Stimulated activated CD4-positive, alpha-beta T cell treated with anti-CD3 and anti-CD28 coated beads, Interleukin-12 subunit alpha, Interleukin-12 subunit beta, amount 100 ng/mL, for 24 hours (primary cell): ENCODE measurements at places on chromosomes 12 and 14.

DNA sequence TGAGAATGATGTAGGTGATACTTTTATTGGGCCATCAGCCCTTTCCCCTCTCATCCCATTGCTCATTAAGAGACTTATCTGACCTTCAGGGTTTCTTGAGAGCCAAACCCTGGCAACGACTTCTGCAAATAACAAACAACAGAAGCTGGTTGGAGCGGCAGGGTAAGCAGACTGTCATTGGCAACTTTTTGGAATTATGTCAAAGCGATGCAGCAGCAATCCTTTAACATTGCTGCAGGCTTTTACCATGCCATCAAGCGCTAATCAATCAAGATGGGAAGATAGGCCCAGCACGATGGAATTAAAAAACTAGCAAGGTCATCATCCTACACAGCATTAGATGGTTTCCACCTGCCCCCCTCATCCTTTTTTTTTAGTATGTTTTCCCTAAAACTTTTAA, 406.1 kb upstream of the PDE3A start:
- no peak for DNase-seq

GRCh38 chr12:64826234-64826633, 1.8 kb downstream of the TBC1D30 start:
- no peak for DNase-seq

DNA sequence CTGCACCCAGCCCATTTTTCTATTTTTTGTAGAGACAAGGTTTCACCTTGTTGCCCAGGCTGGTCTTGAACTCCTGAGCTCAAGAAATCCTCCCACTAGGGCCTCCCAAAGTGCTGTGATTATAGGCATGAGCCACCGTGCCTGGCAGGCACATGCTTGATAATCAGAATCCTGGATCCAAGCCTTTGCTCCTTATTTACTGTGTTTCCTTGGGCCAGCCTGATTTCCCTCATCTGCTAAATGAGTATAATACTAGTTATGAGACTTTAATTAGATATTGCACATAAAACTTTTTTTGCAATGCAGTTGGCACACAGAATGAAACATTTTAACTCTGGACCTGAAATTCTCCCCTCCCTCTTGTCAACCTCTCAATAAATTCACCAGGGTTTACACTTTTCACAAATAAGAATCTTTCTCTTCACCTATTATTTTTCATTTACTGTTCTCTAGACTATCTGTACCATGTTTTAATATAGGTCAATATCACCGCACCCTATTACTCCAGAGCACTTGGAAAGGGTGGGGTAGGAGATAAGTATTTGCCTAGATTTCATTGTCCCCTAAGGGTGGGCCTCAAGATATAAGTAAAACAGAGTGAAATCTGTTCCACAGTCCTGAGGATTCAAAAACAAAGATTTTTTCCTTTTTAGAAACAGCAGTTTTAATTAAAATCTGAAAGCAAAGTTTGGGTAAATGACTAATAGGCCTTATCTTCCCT, 69.2 kb upstream of the NR2C1 start:
- DNase-seq: no peak

- DNase-seq: no peak
Measured at GRCh38 chr12:43113135-43113534, 438.9 kb downstream of the ADAMTS20 start.

DNA sequence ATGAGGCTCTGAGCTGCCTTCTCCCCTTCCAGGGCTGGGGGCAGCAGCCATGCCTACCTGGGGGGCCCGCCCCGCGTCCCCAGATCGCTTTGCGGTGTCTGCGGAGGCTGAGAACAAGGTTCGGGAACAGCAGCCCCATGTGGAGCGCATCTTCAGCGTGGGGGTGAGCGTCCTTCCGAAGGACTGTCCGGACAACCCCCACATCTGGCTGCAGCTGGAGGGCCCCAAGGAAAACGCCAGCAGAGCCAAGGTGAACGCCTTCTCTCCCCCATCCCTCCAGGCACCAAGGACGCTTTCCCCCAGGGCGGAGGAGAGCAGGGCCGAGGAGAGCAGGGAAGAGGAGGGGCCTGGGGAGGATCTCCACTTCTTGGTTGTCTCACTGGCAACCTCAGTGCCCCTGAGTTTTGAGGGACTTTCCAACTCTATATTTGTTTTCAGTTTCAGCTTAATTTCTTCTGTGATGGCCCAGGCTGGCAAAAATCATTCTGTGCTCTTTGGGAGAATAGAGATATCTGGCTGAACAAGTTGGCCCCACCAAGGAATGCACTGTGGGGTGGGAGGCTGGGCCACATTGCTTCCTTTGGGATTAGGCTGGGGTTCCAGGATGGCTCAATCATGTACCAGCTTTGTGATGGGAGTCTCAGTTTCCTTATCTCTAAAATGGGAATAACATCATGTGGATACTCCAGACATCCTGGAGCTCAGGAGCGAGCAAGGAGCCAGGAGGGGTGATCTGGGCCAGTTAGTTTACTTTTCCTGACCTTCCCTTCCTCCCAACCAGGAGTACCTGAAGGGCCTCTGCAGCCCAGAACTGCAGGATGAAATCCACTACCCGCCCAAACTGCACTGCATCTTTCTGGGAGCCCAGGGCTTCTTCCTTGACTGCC, 1.2 kb downstream of the KHNYN start:
- peak; percentile 53 for DNase-seq
